ENCODE measurements at places on chromosomes 3 and 15.
A peak's percentile ranks its signal among the peaks of the same experiment; 100 is the strongest.

DNA sequence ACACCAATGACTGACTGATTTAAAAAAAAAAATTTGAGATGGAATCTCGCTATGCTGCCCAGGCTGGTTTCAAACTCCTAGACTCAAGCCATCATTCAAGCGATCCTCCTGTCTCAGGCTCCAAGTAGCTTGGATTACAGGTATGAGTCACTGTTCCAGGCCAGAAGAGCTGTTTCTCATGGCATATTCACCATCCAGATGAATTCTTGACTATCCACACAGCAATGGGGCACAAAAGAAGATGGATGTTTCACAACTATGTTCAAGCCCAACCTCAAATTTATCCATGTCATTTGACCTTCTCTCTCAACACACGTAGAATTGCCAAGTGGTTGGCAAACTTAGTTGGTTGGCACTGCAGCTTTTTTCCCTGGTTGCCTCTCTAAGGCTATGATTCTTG, 40.6 kb downstream of the PRICKLE2 start:
- DNase-seq: no peak

DNA sequence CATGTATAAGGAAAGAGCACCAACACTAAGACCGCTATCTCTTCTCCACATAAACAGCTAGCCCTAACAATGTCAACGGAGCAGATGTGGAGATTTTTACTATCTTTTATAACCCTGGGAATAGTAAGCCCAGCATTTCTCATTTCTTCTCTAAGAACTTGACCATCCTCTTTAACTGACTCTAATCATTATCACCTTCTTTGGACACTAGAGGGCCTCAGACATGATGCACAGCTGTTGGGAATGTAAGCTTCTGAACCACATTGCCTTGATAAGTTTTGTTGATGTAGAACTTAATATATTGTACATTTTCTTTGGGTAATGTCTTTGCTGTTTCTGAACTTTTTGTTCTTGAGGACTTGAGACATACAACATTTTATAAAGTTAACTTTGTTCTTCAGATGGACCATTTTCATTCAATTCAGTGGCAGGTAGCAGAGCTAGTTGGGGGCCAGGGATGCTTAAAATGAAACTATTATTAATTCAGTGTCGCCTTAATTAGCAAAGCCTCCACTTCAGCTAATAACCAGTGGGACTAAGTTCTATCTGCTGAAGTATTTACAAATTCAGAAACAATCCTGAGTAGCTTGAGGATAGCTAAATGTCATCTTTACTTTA, 9.6 kb upstream of the TAGLN3 start:
- peak; percentile 25 for DNase-seq

- no peak for DNase-seq
Observed at GRCh38 chr3:161187046-161187445, 34.1 kb upstream of the NMD3 start.

GRCh38 chr3:71035886-71036285, 547.6 kb downstream of the FOXP1 start:
- no peak for DNase-seq

GRCh38 chr3:184734903-184735701, 23.2 kb upstream of the MAGEF1 start:
- DNase-seq: no peak

- no peak for DNase-seq
Observed at GRCh38 chr15:59259137-59259943, 52.7 kb downstream of the LDHAL6B start.

DNA sequence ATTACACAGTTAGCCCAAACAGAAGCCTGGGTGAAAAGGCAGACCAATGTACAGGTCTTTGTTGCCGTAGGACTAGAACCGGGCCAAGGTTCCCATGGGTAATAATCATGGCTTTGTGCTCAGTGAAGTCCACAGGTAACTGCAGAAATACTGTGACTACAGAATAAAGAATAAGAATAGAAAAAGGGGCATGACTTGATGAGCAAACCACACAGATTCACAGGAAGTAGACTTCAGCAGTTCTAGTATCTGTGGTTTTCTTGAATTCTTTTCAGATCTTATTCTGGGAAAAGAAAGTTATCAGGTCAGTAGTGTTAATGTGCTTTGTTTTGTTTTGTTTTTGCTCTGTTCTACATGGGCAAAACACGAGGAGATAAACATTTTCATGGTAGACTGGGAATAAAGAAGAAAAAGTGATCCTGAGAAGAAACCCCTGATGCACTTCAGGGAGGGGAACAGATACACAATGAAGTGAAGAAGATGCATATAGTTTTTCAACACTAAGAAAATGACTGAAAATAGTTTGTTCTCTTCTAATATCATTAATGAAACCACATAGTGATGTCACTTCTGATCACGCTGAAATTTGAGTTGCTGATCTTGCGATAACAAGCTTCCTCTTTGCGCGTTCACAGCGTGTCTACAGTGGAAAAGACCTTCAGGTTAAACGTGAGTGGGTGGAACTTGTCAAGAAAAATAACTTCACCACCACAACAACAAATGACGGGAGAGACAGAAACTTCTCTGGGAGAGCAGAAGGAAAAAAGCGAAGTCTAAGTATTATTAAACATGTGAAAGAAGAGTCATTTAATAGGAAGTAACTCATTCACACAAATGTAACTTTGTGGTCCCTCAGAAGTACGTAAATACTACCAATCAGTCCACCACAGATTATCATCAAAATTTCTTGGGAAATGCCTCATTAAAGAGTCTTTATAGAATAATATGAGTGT, 315.8 kb upstream of the SATB1 start:
- DNase-seq: no peak

GRCh38 chr3:86800116-86800515, 190.8 kb downstream of the VGLL3 start:
- no peak for DNase-seq

GRCh38 chr3:80733522-80734176, 965.9 kb upstream of the ROBO1 start:
- DNase-seq: no peak

DNA sequence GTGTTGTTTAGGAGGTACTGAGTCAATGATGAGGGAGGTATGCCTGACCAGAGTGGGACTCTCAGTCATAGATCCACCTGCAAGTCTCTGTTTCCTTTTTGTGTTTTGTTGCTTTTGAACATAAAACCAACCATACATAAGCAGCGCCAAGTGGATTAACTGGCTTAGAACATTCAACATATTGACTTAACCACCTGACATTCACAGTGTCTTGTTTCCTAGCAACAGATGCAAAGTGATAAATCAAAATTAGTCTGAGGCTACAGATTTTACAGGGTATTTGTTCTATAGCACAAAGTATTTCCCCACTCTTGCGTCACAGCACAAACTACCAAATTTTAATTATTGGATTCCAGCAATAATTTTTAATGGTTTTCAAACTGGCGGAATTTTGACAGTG, 283.8 kb downstream of the BBX start:
- DNase-seq: no peak

- DNase-seq: no peak
Observed at GRCh38 chr15:82890995-82891390, 61.5 kb downstream of the HOMER2 start.

DNA sequence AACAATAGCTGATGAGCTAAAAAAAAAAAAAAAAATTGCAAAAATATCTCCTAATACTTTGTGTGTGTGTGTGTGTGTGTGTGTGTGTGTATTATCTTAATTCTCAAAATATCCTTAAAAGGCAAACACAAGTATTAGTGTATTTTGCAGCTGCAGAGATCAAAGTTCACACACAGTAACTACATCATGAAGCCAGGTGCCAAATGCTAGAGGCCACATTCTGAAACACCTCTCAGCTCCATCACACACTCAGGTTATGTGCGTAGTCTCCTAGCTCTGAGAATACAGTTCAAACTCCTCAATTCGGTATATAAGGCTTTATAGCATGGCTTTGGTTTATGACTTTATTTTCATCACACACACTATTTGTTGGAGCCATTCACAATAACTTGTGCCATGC, 33.5 kb upstream of the PPARG start:
- DNase-seq: no peak

- DNase-seq: no peak
Observed at GRCh38 chr15:33310481-33311311, at the start of gene RYR3. RYR3 (plus strand) TSS chr15:33310967; CDS start chr15:33311046, 79 bp downstream.

GRCh38 chr3:119817583-119818363, 35.9 kb downstream of the NR1I2 start:
- no peak for DNase-seq

DNA sequence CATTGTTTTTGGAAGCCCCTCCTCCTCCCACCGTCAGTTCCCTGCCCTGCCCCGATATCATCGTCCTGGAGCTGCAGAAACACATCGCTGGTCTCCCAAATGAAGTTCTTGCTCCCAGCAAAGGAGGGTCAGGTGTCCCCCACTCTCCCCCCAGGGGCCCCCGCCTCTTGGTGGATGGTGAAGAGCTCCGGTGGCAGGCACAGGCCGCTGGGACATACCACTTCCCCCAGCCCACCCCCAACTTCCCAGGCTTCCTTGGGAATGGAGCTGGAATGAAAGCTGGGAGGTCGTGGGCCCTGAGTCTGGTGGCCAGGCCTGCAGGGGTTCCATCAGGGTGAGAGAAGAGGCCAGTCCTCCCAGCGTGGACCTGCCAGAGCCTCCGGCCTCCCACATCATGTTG, 137.7 kb downstream of the CHSY1 start:
- DNase-seq: no peak

DNA sequence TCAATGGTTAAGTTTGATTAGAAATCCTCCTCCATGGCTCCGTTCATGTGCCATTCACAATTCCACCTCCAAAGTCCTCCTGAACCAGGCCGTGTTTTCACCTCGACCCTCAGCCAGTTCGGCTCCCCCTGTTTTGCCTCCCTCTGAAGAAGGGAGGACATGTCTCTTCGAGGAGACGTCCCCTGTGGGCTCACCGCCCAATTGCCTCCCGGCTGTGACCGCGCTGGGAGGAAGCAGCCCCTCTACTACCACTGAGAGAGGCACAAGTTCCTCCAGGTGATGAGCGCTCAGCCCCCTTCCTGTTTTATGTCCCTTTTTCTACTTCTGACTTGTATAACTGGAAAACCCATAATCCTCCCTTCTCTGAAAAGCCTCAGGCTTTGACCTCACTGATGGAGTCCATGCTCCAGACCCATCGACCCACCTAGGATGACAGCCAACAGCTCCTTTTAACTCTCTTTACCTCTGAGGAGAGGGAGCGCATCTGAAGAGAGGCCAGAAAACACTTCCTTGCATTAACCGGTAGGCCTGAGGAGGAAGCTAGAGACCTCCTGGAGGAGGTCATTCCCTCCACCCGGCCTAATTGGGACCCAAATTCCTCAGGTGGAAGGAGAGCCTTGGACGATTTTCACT, 4.7 kb downstream of the DET1 start:
- no peak for DNase-seq

DNA sequence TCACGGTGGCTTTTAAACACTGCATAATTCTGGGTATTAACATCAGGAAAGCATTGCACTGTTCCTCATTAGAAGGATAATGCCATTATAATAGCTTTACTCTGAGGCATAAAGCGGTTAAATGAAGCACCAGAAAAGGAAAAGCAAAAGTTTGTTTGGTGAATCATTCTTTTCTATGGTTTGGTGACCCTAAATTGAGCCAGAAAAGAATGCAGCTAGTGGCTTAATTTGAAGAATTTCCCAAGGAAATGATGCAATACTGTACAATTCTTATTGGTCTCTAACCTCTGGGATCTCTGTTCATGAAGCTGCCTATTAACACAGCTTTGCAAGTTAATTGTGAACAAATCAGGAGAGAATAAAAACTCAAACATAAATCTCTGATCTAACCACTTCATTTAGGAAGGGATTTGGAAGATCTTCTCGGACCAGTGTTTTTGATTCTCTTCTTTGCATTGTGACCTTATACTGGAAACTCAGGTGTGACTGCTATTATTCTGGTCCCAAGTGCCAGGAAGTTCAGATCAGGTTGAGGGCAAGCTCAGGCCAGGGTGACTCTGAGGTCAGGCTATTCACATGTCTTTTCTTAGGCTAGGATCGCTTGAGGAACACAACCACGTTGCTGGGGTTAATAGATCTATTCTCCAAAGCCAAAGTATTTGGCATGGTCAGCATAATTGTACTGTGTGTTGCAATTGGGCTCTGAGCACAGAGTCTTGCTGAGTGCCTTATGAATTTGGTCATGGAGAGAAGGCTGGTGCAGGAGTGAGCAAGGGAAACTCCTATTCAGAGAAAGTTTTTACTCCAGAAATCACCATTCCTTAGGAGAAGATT, 11.3 kb upstream of the DLG1 start:
- DNase-seq: peak; percentile 94

DNA sequence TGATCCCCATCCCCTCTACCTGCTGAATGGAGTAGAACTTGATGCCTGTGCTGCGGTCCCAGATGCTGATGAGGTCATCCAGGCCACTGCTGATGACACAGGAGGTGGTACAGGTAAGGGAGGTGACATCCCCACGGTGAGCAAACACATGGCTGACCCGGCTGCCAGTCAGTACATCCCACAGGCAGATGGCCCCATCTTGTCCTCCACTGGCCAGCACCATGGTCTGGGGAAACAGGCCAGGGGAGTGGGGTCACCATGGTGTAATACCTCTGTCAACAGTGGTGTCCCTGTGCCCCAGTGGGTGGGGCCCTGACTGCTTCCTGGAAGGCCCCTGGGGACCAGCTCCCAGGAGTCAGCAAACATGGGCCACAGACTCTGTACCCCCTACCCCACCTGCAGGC, 33.3 kb downstream of the PTPN23 start:
- no peak for DNase-seq

DNA sequence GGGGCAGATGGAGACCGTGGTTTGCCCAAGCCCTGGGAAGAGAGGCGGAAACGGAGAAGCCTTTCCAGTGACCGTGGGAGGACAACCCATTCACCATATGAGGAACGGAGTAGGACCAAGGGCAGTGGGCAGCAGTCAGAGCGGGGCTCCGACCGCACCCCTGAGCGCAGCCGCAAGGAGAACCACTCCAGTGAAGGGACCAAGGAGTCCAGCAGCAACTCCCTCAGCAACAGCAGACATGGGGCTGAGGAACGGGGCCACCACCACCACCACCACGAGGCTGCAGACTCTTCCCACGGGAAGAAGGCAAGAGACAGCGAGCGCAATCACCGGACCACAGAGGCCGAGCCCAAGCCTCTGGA, 2.0 kb downstream of the RBM15B start:
- DNase-seq: no peak

GRCh38 chr3:74465715-74466410, 148.6 kb downstream of the CNTN3 start:
- DNase-seq: no peak

GRCh38 chr3:85605066-85605465, 646.3 kb downstream of the CADM2 start:
- DNase-seq: no peak

GRCh38 chr3:150703299-150703755, 393 bp downstream of the ERICH6 start:
- no peak for DNase-seq
